ENCODE measurements at places on chromosomes 3 and 15.

DNA sequence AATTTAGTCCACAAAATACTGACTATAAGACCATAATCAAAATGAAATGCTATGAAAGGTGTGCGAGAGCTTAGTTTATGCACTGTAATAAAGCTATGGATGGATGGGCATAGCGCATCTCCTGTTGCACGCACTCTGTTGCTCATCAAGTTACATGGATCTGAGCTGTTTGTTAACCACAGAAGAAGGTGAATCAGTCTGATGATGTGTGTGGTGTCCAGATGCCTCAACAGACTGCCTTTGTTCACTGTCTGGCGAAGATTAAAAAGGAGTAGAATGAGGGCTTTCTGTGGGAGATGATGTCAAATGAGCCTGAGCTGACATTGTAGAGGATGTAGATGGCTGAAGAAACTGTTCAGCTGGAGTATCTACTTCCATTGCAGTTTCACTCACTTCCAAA is 36.1 kb downstream of the NSMCE3 start:
- no peak for DNase-seq

DNA sequence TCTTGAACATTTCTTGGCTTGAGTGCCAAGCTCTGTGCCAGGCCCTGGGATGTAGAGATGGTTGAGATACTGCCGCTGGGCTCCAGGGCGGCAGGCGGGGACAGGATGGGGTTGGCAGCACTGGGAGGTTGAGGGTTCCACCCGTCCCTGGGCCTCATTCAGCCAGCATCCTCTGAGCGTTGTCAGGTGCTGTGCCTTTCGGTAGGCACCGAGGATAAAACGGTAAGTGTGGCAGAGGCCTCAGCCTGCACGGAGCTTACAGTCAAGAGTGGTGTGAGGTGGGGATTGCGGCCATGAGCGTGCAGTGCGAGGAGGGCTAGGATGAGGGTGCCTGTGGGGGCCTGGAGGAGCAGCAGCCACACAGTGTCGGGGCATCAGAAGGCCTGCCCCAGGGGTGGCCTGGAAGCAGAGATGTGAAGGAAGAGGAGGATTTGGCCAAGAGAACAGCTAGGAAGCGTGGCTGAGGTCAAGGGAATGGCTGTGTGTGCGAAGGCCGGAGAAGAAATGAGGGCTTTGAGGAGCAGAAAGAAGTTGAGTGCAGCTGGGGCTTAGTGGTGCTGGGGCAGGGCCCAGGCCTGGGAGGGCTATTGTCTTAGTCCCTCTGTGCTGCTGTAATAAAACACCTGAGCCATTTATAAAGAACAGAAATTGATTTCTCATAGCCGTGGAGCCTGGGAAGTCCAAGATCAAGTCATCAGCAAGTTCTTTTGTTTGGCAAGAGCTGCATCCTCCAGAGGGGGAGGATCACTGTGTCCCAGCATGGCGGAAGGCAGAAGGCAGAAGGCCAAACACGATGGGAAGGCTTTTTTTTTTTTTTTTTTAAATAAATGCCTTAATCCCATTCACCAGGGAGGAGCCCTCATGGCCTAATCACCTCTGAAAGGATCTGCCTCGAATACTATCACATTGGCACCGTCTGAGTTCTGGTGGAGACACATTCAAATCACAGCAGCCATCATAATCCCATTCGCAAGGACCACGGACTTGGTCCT is 22.7 kb downstream of the CORO2B start:
- no peak for DNase-seq

DNA sequence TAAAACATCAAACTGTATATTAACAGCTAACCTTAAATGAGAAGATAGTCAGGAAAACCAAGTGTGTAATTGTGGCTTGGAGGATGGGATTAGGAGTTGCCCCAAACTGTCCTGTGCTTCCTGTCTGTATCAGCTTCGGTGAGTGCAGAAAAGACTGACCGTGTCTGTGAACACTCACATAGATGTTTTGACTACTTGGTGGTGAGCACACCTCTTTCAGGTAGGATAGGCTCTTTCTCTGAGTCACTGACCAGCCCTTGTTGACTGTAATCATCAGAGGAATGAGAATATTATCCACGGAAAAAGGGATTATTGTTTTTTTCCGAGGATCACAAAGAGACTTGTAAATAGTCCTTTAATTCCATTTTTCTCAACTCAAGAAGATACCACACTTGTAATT is 51.5 kb downstream of the GMNC start:
- no peak for DNase-seq

DNA sequence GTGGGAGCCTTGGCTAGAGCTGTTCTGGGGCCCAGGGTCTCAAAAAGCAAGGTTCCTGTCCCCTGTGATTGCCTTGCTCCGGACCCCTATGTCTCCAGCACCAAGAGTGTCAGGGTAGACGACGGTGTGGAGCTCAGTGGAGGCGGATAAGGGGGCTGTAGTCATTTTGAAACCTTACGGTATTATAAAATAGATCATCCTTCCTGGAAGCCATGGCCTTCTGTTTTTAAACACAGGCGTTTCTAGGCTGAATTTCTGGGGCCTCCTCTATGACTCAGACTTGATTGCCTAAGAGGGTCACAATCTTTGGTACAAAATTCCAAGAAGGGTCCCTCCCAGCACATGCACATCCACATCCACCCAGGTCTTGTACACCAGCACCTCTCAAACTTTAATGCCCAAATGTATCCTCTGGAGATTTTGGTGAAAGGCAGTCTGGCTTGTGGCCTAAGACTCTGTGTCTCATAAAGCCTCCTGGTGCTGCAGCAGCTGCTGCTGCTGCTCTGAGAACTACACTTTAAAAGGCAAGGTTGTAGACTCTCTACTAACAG is 70.5 kb upstream of the XCR1 start:
- DNase-seq, result no peak

DNA sequence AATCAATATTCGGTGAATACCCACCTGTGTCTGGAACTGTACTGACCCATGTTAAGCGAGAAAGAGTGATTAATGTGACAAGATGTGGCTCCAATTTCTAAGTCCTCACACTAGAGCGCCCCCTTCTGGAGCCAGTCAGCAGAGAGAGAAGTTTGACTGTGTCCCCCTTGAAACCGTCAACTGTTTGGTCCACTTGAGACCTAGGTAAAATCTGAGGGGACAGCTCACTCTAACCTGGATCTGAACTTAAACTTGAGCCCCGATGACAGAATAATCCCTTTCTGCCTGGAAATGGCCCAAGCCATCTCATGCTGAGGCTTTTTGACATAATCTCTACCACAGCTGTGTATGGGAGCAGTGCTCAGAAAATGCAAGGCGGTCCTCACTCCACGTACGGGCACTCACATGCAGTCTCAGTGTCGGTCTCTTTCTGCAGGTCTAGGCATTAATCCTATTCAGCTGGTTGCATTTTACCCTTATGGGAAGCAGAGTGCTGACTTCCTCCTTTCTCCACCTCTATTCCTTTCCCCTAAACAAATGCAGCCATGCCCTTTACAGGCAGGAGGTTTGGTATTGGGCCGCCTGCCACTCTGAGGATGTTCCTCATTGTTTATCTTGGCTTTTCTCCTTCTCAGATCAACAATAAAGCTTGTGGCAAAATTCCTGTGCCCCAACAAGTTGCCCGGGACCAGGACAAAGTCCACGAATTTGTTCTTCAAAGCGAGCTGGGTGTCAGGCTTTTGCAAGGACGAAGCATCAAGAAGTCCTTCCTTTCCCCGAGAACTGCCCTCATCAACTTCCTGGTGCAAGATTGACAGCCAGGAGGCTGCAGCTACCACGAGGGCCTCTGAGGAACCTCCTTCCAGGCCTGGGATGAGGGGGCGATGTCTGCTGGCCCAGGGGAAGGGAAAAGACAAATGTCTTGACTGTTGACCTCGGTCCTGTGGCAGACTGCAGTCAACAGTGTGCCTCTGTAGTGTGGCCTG is 47.5 kb upstream of the LIMD1 start:
- no peak for DNase-seq

DNA sequence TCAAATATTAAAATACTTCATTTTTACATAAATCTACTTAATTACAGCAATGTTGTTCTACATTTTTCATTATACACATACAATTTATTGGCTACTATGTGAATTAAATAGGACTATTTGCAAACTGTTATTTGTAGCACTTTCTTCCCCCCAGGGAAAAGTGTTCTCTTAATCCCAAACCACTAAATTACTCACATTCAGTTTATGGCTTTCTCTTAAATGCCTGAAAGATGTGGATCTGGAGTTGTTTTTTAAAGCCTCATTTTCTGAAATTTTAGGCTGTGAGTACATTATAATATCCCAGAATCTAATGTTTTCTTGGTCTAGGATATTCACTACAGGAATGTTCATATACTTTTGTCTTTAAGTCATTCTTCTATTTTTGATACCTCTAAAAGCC is 32.7 kb downstream of the PRTG start:
- DNase-seq, result no peak

DNA sequence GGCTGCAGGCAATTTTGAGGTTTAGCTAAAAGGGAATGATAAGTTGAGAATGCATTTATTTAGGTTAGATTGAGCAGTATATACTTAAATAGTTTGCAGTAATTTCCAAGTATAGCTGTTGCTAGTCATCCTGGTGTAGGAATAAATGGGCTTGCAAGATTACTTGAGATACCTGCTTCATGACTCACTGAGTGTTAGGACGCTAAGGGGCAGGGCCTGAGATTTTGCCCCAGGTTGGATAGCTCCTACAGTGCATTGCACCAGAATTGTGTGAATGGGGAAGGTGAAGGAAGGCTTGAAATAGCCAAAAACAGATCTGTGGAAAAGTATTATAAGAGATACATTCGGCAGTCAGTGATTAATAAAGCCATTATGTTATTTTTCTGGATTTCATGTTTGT is 72.8 kb downstream of the KCNH8 start:
- DNase-seq, result no peak

- no peak for DNase-seq
Measured at GRCh38 chr15:61996056-61996635, 64.1 kb downstream of the VPS13C start.

GRCh38 chr15:63815211-63815610 is 18.5 kb downstream of the HERC1 start:
- no peak for DNase-seq

DNA sequence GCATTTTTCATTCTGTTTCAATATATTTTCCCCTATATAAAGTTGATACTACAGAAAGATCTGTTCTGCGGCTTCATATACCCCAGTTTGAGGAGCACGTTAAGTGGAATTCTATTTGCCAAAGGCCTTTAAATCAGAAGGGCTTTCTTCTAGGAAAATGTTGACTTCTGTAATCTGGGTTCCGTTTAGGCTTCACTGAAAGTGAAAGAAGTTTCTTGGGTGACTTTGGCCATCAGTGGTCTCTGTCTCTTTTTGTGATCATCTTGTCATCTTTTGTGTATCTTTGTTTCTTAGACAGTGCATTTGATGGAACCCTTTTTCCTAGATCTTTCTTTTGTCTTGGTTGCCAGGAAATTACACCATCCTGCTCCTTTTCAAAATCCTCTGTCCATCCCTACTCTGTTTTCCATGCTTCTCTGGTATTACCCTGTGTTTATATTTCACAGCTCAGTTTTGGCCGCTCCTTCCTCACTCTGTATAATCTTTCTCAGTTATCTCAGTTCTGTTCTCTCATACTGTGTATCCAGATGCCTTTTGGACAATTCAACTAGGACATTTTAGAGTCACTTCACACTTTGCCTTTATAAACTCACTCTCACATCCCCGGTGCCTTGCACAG is 40.7 kb upstream of the MAP3K13 start:
- DNase-seq, result no peak

DNA sequence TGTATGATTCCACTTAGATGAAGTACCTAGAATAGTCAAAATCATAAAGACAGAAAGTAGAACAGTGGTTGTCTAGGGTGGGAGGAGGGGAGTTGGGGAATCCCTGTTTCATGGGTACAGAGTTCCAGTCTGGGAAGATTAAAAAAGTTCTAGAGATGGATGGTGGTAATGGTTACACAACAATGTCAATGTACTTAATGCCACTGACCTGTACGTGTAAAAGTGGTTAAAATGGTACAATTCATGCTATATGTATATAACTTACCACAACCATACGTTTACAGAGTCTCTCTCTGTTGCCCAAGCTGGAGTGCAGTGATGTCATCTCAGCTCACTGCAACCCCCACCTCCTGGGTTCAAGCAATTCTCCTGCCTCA is 6.5 kb downstream of the SFMBT1 start:
- no peak for DNase-seq
